ENCODE measurements at places on chromosomes 7 and 10.

GRCh38 chr7:55983537-55983936, 19.2 kb downstream of the NIPSNAP2 start:
- DNase-seq: no peak

- DNase-seq: no peak
Observed at GRCh38 chr10:31623466-31623865, 304.4 kb downstream of the ZEB1 start.

GRCh38 chr7:46586406-46586805, 665.3 kb upstream of the IGFBP3 start:
- no peak for DNase-seq

GRCh38 chr7:155236386-155236785, 61.3 kb upstream of the INSIG1 start:
- no peak for DNase-seq

DNA sequence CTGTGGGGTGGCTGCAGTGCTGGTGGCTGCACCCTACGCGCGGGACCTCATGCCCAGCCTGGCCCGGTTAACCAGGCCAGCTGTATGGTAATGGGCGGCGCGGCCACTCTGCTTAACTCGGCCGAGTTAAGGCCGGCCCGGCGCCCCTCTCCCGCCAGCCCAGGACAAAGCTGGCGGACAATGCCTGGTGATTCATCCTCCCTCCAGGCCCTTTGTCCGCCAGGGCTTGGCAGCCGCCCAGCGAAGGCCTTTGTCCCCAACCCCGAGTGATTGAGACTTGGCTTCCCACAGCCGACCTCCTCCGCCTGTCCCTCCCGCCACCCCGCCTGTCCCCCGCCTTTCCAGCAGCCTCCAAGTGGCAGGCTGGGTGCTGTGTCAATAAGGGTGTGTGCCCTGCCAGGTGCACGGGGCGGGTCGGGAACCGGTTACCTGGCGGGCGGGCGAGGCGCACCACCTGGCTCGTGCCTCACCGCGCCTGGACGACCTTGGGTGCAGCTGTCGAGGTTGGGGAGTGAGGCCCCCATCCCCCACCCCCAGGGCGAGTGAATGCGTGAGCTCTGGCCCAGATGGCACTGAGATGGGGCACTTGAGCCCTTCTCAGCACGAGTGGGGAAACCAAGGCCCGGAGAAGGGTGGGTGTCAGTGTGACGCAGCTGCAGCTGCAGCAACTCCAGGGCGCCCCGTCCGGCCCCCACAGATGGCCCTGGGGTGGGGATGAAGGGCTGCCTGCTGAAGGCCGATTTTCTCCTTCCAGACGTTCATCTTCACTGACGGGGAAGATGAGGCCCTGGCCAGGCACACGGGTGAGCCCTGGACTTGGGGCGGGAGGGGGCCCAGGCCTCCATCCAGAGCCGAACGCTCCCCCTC, 4.6 kb downstream of the LFNG start:
- peak; percentile 95 for DNase-seq

DNA sequence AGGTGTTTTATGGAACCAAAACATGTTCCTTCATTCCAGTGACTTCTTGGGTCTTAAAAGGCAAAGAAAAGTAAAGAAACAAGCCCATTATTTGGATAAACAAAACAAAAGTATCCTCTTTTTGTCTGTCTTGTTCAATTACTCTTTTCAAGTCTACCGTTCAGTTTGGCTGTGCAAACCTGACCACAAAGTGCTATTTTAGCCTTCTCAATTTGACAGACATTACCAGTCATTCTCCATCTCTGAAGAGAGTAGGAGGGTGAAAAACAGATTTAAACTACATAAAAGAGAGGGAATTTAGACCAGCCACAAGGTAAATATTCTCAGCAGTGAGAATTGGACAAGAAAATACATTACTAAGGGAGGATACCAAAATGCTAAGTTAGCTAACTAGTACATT, 145.2 kb downstream of the GRM3 start:
- no peak for DNase-seq

GRCh38 chr10:11798845-11799735, 24.1 kb upstream of the PROSER2 start:
- no peak for DNase-seq

DNA sequence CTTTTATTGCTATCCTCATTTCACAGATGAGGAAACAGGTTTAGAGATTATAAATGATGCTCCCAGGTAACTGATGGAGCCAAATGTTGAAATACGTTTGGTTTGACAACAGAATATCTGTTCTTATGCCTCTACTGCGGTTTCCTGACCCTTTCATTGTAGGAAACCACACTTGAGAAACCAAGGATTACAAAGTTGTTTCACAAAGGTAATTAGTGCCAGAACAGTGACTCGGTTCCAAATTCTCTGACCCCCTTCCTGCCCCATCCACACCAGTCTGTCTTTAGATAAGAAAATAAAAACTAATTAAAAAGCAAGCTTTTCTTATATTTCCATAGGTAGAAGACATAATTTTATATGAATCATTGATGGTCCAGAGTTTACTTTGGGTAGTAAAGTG, 393.7 kb upstream of the MBL2 start:
- no peak for DNase-seq

DNA sequence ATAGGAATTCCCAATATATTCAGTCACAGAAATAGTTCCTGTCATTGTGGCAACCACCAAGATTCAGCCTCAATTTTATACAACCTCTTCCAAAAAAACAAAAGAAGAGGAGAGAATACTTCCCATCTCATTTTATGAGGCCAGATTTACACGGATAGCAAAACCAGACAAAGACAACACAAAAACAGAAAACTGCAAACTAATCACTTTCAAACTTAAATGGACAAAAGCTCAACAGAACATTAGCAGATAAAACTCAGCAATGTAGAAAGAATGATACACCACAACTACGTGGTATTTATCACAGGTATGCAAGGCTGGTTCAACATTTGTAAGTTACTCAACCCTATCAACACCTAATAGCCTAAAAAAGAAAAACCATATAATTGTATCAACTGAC, 22.0 kb downstream of the PEX1 start:
- DNase-seq: no peak

DNA sequence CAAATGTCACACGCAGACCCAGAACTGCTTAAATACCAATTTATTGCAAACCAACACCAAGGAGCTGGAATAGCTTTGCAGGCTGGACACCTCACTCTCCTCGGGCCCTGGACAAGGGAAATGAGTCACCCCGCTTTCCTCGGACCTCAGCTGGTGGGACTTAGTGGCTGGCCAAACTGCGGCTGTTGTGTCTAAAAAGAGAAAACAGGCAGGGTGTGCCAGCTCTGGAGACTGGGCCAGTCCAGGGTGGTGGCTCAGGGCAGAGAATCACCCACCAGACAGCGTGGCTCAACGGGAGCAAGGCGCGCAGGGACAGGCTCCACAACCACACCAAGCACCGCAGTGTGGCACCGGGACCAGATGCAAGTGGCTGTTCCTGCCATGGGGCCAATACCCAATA, 58.2 kb upstream of the CAMK2B start:
- no peak for DNase-seq

GRCh38 chr10:59340285-59340684, 22.1 kb downstream of the FAM13C start:
- DNase-seq: no peak

Data from NCI-H1105 treated with DMSO at 0.1 percent for 48 hours (cell line).